Right ventricle myocardium superior (tissue), 1 donor: ENCODE measurements at places on chromosomes 2 and 18.

- DNase-seq: no peak
These were observed 387.3 kb downstream of the STK39 start for GRCh38 chr2:167860082-167860481.

DNA sequence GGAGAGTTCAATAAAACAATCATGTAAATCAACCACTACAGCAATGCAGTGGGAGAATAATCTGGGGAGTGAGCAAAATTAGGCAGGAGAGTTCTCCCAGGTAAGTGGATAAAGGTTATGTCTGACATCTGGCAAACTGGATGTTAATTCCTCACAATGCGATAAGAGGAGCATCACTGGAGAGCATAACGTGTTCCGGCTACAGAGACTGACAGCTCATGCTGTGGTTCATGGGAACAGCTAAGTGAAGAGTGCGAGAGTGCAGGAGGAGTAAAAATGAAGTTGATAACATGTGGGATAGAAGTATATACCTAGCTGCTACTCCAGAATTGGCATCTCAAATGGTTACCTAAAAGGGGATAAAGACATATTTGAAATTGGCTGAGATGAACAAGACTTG lies 153.2 kb downstream of the LTBP1 start:
- DNase-seq: no peak

DNA sequence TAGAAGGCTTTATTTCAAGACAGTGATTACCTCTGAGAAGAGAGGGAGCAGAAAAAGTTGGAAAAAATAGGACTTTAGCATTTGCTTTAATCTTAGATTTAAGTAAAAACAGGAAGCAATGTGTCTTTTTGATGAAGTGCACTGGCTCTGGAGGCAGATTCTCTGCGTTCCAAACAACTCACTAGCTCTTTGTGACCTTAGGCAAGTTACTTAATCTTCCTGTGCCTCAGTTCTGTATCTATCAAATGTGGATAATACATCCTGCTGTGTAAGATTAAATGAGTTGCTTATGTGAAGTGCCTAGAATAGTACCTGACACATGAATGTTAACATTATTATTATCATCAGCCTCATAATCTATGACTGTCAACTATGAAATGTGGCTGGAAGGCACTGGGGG lies 42.3 kb downstream of the RPRD1A start:
- no peak for DNase-seq

DNA sequence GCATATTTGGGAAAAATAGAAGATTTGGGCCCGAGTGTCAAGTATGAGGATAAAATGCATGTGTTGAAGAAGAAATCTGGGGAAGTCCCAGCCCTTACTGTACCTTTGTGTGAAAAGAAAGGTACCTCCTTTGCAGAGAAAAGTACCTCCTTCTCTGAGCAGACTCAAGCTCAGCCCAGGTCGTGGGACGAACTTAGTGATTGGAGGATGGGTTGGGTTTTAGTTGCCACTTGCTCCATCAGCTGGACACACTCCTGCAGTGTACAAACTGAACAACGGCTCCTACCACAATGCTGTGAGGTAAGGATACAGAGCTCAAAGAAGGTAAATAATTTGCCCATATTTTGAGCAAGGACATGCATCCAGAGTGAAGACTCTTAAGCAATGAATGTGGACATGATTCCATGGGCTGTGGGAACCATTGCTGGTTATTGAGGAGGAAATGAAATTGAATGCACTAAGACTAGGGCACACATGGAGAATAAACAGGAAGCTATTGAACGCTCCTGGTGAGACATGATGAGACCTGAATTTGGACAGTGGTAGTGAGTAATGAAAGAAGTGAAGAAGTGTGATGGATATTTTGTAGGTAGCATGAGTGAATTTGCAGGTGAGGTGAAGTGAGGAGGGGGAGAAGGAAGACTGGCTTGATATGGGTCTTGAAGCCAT lies 49.8 kb upstream of the IL1RL1 start:
- no peak for DNase-seq

DNA sequence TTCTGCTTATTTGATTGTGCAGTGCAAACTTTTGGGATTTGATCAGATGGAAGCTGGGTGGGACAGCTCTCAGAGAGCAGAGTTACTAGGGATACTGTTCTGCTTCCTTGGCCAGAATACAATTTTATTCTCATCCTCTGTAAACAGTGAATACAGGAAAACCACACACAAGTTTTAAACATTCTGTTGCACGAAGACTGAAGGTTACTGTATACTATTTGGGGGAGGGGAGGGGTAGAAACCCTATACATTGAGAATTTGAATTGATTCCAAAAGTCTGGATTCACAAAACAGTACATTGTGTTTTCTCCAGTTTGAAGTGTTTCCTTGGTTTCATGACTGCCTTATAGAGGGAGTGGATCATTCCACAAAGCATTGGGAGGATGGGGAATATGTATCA lies 149.9 kb downstream of the SETBP1 start:
- no peak for DNase-seq

- DNase-seq: peak; percentile 50
These were observed 13.2 kb upstream of the DNAJC27 start for GRCh38 chr2:24984912-24985311.

GRCh38 chr2:1995987-1996386 lies 251.7 kb upstream of the PXDN start:
- no peak for DNase-seq

GRCh38 chr2:140275427-140275826 lies 1495.2 kb upstream of the NXPH2 start:
- no peak for DNase-seq

GRCh38 chr2:17830053-17831034 lies 14.1 kb downstream of the MSGN1 start:
- peak; percentile 85 for DNase-seq

DNA sequence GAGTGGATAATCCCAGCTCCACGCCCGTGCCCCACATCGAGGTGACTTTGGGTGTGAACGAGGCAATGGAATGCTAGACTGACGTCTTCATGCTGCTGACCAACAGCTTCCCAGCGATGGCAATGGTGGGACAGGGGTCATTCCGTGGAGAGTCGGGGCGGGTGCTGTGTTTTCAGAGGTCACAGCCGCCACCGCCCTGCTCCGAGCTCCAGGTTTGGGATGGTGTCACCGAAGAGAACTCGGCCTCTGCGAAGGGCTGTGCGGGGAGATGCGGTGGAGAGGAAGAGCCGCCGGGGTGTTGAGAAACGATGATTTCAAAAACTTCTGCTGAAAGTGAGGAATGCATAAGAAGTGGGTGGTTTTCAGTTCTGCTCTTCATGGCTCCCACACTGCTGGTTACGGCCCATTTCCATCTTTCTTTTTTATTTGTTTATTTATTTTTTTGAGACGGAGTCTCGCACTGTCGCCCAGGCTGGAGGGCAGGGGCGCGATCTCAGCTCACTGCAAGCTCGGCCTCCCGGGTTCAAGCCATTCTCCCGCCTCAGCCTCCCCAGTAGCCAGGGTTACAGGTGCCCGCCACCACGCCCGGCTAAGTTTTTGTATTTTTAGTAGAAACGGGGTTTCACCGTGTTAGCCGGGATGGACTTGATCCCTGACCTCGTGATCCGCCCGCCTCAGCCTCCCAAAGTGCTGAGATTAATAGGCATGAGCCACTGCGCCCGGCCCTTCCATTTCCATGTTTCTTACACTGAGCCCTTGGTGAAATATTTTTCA lies 142.6 kb downstream of the RTP5 start:
- DNase-seq: no peak

- no peak for DNase-seq
These were observed 130.5 kb upstream of the CREB1 start for GRCh38 chr2:207399301-207399700.

DNA sequence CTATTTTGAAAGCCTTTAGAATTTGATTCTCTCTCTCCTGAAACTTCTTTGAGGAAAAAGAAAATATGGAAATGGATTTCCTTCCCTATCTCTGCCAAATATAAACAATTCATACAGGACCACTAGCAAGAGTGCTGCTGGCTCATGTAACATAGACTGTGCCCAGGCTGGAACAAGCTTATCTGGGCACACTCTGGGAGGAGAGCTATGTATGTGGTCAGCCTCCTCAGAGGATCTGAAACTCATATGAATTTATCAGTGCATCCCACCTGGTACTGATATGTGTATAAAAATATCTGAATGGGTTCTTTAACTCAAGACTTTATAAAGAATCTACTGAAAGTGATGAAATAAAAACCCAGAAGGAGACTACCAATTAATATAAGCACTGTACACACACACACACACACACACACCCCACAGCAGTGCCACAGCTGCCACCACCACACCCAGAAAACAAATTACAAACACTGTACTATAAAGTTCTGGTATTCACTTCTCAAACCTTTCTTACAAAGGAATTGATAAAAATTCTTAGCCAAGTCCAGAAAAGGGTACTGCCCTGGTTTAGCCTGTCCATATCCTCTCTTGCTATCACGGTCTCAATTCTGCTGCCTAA lies 115.6 kb downstream of the IRS1 start:
- no peak for DNase-seq

- DNase-seq: no peak
These were observed 56.7 kb downstream of the NEMP2 start for GRCh38 chr2:190477661-190478454.

DNA sequence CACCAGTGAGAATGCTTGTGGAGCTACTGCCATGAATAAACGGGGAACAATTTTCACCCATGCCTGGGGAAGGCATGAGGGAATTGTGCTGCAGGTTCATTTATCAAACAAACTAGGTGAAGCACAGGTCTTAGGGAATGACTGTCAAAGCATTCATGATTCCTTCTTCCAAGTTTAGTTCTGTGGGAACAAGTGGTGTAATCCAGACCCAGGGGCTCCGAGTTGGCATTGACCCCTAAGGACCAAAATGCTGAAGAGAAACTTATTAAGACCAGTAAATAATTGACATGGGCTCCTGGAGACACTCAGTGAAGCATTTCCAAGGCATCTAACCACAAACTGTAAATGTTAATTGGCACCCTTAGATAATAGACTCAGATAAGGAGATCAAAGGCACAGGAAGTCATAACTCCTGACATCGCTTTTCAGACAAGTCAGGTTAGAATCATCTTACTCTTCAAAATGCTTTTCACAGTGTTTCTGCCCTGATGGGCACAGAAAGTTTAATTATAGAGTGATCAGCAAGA lies 96.9 kb downstream of the SPP2 start:
- no peak for DNase-seq

DNA sequence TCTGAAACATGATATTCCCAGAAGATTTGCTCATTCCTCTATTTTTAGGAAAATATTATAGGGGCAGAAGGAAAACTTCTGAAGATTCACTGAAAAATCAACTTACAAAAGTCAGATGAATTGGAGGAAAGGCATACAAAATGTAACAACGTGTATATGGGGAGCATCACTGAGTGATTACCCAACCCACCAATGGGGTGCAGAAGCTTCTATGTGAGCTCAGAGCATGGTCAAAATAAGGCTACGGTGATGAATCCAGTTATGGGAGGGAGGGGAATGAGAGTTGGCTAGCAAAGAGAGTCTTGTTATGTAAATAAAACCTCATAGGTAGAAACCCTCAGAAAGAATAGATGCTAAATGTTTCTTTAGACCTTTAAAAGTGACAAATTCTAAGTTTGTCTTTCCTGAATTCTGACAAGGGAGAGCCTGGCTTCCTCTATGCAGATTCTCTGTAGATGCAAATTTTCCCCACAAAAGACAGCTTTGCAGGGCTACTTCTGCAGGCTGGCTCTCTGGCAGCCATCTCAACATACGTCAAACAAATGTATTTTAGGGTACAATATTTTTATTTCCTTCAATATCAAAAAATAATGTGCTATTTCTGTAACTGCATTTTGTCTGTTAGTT lies 171.4 kb upstream of the NDUFV2 start:
- DNase-seq: no peak

DNA sequence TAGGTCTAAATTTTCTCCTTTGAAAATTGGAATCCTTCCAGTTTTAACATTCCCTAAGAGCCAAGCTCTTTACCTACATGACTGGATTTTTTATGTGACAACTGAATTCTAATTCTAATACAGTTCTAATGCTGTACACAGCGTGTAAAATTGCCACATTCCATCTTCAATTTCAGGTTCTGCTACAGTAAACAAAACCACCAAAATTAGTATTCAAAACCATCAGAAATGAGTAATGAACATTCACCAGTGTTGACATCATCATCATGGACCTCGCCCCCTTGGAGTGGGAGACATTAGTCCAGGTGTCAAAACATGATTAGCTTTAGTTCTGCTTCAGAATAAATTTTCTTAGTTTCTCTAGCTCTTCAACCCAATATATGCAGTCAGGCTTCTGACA lies 133.6 kb downstream of the MBD2 start:
- DNase-seq: no peak

DNA sequence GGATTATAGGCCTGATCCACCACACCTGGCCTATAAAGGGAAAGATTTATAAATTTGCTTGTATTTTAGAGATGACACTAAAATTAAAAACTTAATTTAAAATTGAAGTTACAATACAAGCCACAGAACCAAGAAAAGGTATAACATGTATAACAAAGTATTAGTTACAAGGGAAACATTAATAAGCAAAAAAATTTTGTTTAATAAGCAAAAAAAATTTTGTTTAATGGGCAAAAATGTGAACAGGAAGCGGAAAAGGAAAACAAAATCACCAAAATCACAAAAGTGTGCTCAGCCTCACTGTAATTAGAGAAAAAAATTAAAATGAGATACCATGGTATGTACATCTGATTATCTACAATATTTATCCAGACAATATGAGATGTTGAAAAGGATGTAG lies 15.9 kb upstream of the NDUFV2 start:
- DNase-seq: no peak

- no peak for DNase-seq
These were observed 21.3 kb upstream of the TCF7L1 start for GRCh38 chr2:85111819-85112281.

- no peak for DNase-seq
These were observed 53.4 kb downstream of the ATIC start for GRCh38 chr2:215365184-215365658.

GRCh38 chr18:10736984-10737383 lies 211.2 kb downstream of the NAPG start:
- no peak for DNase-seq

DNA sequence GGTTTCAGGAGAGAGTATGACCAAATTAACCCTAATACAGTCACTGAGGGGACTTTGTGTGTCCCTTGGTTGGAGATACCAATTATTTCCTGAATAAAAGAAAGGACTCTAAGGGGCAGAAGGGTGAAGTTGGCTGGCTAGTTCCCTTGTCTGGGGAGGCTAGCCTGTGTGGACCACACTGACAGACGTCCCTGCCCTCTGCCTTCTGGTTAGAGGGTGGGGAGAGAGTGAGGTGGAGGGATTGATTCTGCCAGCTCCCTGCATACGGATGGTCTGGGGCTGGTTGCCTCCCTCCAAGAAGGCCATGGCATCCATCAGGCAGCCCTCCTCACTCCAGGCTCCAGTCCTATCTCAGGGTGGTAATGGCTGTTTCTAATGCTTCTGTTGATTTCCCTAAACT lies 37.4 kb upstream of the AFF3 start:
- no peak for DNase-seq

DNA sequence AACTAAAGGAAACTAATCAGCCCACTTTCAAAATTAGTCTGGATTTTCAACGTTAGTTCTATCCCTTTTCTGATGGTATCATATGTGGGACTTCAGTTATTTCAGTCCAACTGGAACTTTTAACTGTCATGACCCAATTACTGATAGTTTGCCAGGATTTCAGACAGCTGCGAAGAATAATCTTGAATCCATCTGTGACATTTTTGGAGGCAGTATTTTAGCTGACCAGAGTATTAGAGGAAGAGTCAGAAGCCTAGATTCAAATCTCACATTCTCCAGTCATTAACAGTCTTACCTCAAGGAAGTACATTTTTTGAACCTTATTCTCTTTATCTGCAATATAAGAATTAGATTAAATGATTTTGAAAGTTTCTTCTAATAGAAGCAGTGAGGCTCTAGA lies 81.3 kb downstream of the PTRHD1 start:
- DNase-seq: no peak

- DNase-seq: no peak
These were observed 304.0 kb downstream of the LPIN1 start for GRCh38 chr2:12050396-12050795.

GRCh38 chr2:42569116-42569711 lies 782 bp downstream of the MTA3 start:
- DNase-seq: no peak
